ENCODE measurements at places on chromosomes 7 and 10.

- DNase-seq = no peak
These were observed 3.4 kb downstream of the CALHM2 start for GRCh38 chr10:103448746-103449145.

DNA sequence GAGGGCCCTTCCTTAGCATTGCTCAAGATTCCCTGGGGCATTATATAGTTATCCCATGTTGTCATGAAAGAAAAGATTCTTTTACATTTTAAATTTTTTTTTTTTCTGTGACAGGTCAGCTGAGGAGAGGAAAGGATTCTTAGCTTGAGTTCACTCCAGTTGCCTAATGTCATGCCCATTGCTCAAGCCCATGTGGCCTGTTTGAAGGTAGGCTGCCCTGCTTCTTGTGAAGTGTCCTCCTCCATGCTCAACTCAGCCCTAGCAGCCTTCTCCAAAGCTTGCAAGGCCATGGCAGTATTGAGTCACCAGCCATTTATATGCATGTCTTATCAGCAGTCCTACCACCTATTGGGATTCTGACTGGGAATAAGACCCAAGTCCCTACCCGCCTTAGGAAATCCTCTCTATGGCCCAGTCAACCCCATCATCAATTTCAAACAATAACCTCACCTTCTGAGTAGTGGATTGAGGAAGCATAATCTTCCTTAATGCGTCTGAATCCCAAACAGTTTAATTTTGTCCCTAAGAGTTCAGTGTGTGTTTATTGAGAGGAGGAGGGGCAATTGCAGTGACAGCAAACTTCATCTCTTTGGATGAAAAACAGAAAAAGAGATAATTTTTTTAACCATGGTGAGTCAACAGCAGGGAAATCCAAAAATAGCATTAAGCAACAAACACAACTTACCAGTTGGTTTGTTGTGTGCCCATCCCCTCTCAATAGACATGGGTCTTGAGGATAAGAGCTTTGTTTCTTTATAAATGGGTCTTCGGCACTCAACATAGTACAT lies 38.6 kb upstream of the WASL start:
- no peak for DNase-seq

GRCh38 chr7:78770422-78771410 lies 682.8 kb downstream of the MAGI2 start:
- DNase-seq = no peak

- DNase-seq = no peak
These were observed 46.6 kb downstream of the LRRN3 start for GRCh38 chr7:111137296-111138192.

- DNase-seq = no peak
These were observed 404.3 kb upstream of the KLF6 start for GRCh38 chr10:4189281-4189680.

- DNase-seq = no peak
These were observed 582.5 kb downstream of the CNTNAP2 start for GRCh38 chr7:146698995-146699610.

GRCh38 chr10:124998624-124999291 lies 56.8 kb downstream of the ZRANB1 start:
- no peak for DNase-seq

- no peak for DNase-seq
These were observed 52.1 kb downstream of the STRA8 start for GRCh38 chr7:135285547-135286233.

Measured in CD4-positive, alpha-beta T cell (primary cell).